Right cardiac atrium (tissue), 5 donors: ENCODE measurements at places on chromosomes 4 and X. TPM values are rescaled to one million over a fixed set of nuclear protein-coding genes. Genes with fewer than 3 reads are reported as not detected.
A peak's percentile ranks its signal among the peaks of the same experiment; 100 is the strongest.

Gene RELL1
- 31.1 TPM for total RNA-seq

Gene LINC00632
- total RNA-seq, result 330 TPM

Gene ANOS1
- 6.6 TPM for total RNA-seq

Gene TLR10
- total RNA-seq, result 0.06 TPM

DNA sequence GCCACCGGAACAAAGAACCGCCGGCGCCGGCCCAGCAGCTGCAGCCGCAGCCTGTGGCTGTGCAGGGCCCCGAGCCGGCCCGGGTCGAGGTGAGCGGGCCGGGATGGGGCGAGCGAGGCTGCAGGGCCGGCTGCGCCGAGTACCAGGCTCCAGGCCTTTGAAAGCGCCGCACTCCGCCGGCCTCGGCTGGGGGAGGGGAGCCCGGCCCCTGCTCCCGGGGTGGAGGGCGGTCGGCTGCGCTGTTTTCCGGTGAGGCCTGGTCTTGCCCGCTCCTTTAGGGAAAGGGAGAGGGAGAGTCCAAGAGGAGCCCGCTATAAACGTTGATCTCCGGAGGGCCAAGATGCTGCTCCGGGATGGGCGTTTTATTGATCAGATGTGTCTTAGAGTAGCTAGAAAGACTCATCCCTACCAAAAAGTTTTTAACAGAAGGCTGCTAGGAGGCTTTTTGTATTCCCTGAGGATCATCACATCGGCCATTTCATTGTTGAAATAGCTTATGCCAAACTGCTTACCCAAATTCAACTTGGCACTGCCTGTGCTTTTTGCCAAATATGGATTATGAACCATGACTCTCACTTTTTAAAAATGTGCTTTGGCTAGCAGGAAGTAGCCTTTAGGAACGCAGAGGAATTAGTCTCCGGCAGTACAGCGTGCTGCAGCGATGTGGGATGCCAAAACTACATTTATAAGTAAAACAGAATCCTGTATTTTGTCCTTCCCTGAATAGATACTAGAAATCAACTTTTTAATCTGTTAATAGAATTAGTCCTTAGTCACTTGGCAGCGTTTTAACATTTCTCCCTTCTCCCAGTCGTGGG, 760 bp downstream of the TMEM165 start:
- peak; percentile 84 for DNase-seq

DNA sequence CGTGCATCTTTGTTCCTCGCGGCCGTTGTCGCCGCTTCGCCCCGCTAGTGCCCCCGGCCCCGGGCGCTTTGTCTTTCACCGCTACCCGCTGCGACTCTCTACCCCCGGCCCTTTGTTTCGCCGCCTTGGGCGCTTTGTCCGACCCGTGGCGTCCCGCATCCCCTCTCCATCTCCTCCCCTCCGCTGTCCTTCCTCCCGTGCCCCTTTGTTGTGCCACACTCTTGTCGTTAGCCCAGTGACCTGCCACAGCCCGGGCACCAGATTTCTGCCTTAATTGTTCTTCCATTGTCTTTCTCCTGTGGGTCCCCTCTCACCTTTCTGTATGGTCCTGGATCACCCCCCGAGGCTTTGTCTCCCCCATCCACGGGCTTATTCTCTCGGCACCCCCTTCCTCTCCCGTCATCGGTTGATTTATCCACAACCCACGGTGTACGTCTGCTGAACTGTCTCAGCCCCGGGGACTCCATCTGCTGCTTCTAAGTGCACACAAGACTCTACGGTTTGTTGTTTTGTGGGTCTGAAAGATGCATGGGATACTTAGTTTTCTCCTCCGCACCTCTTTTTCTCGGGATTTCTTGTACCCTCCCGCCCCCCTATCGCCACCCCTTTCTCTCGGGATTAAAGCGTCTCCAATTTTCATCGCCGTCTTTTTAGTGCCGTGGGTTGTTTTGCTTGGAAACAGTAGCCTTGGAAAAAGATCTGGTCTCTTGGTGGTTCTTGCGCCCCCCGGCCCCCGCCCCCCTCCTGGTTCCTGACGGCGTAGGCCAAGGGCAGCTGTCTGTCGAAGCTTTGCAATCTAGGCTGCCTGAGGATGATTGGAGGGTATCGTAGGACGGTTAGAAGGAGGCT, 783 bp downstream of the RBPJ start:
- peak; percentile 41 for DNase-seq

GRCh38 chr4:83261307-83261706, 23.3 kb downstream of the COQ2 start:
- DNase-seq, result no peak

DNA sequence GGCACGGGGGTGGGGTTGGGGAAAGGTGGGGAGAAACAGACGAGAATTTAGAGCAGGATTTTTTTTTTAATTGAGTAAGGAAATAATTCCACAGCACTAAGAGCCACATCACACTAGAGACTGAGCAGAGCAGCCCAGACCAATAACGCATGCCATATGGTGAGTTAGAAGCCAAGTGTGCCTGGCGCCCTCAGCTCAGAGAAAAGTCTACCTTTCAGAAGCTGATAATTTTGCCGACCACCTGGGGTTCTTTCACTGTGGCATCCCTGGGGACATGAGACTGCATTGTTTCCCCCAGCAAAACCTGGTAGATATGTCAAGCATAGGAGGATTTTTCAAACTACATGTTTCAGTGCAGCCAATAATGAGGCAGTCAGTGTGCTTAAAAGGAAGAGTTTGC, 516.8 kb downstream of the SMARCA1 start:
- no peak for DNase-seq

GRCh38 chr4:39667706-39668105, 29.0 kb upstream of the SMIM14 start:
- no peak for DNase-seq

DNA sequence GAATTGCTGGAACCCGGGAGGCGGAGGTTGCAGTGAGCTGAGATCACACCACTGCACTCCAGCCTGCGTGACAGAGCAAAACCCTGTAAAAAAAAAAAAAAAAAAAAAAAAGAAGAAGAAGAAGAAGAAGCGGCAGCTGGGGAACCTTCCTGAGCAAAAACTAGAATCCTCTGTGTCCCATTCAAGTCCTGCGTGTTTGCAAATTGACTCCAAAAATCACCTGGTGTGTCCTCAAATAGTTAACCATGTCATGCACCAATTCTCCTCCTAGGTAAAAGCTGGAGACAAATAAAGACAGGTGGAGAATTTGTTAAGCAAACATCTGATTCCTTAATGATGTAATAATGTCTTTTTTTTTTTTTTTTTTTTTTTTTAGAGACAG, 31.9 kb upstream of the ASMTL start:
- no peak for DNase-seq

DNA sequence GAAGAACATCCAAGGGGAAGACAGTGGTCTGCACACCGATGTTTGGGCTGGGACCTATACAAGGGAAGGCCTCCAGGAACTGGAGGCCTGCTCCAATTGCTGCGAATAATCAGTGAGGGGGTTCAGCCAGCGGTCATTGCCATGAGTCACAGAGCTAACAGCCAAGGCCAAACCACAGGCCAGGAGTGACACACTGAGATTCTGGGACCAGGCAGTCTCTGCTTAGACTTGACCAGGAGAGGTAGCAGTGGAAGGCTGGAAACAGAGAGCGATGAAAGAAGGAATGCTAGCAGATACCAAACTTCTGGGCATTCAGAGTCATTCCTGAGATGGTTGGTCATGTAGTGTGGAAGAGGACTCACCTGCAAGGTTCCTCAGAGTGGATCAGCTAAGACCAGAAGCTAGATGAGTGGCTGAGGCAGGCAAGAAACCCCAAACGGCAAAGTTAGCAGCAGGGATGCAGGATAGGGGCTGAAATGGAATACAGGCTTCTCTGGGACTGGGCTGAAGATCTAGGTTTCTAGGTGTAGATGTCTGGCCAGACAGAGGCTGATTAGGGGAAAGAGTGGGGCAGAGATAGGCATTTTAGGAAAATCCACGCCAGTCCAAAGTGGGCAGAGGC, 54.7 kb downstream of the CNGA2 start:
- peak; percentile 69 for DNase-seq

DNA sequence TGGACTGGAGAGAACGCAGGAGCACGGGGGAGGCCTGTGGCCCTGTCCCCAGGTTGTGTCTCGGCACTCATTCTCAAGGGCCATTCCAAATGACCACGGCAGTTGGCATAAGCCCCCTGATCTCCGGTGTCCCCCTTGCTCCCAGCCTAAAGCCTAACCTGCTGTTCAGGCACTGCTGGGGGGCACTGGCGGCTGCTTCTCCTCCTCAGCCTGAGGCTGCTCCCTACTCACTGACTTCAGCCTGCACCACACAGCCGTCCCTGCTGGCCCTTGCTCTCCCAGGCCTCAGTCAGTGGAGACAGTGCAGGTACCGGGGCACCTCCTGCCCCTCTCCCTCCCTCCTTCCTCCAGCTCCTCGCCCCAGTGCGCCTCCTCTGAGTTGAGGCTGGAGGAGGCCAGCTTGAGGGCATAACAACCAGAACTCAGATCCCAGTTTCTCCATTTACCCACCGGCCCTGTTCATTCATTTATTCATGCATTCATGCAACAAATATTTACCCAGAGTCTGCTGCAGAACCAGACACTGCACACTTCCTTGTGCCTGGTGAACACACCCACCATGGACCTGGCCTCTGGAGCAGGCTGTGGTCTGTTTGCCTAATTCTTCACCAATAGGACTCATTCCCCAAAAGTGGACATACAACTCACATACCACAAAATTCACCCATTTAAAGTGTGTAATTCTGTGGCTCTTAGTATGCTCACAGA, 65.0 kb downstream of the CPZ start:
- DNase-seq, result no peak

GRCh38 chr4:104451573-104451972, 43.1 kb downstream of the CXXC4 start:
- no peak for DNase-seq

- DNase-seq, result no peak
These were observed 2.9 kb downstream of the S100P start for GRCh38 chr4:6696611-6697010.

DNA sequence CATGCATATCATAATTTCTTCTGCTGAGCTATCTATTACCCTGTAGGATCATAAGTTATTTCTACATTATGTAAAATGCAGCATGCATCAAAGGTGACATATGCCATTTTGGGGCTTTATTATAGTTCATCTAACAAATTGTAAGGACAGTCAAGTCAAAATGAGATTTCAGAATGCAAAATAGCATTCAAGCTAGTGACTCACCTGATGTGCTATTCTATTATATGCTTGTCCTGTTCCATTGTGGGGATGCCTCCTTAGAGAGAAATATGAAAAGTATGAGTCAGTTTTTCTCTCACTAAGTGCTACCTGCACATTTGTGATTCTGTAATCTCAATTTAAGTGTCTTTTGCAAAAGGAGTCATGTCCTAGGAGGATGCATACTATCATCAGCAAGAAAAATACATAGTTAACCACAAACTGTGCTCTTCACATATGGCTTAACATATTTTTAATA, 647.0 kb upstream of the PCDH10 start:
- no peak for DNase-seq

DNA sequence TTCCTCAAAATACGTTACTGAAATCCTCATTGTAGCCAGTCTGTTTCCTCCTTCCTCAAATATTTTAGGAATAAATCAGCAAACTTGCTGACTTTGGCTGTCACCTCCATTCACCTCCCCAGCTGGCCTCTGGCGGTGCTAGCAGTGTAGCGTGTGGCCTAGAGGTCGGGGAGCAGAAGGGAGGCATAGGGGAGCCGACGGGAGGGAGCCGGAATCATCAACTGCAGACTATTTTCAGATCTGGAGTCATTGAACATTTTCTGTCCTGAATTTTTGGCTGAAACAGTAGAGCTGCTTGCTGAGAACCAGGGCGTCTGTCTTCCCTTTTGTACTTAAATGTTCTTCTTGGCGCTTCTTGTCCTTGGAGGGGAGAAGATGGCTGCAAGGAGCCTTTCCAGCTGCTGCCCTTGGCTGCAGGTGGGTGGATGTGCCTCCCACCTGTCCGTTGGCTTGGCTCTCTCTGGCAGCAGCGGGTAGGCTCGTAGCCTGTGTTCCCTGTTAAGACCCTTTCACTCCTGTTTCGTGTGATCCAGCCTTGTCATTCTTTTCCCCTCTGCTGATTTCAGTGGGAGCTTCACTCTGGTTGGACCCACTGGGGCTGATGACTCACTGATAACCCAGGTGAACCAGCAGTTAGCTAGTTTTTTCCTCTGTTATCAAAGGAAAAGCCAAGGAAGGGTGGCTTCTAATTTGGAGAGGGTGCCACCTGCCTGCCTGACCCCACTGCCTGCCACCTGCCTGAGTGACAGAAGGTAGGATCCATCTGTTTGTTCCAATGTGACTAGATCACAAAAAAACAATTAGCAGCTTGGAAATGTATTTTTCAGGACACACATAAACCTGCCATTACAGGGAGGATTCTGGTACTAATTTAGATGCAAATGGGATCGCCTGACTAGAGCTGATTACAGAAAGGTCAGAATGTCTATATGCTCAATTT, 135.9 kb downstream of the GATB start:
- DNase-seq, result peak; percentile 60

DNA sequence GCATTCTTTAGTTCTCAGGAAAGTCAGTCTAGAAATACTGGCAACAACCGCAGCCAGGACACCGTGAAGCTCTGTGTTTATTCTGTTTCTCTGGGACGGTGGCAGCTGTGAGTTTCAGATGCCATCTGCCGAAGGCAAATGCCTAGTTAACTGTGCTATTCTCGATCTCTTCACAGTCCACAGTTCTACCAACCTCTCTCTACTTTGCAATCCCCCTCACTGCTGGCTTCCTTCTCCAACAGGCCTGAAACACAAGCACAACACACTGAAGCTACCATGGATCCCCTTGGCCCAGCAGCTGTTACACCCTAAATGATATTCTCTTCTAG, 118.8 kb downstream of the ZNF827 start:
- DNase-seq, result no peak

GRCh38 chrX:150363561-150364346, 637 bp downstream of the MAMLD1 start:
- DNase-seq, result no peak

DNA sequence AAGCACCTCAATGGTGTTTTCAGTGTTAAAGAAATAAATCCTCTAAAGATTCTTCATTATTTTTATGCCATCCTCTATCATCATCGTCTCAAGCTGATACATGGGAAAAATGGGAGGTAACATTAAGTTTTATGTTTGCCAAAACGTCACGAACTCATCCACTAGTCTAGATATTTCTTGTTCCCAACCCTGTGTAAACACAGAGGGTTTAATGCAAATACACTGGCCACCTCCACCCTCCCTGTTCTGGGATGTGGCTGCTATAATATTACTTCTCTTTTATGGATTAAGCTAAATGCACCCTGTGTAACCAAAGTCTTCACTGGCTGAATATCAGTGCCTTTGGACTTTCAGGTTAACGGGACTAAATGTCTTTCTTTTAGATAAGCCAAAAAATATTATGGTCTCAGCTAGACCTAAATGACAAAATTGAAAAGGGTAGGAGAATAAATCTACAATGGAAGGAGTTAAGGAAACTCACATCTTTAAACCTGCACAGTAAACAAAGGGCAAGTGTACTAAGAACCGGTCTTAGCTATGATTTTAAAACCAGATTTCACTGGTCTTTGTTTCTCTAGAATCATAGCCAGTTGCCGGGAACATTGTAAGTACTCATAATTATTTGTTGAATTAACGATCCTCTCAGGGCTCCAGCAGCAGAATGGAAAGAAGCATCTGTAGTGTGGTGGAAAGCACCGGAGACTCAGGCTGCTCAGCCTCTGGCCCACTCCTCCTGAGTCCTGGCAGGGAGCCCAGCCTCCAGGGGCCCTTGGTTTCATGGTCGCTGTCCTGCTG, 103.5 kb upstream of the NOCT start:
- no peak for DNase-seq
